Kidney (tissue), 22 donors: ENCODE measurements at places on chromosomes 3 and 15. TPM values are rescaled to one million over a fixed set of nuclear protein-coding genes. Genes with fewer than 3 reads are reported as not detected.

- H3K4me3 ChIP-seq: no peak overlapping the region
- no peaks in the 10 kb centered on the region for H3K4me1 ChIP-seq
- no peak overlapping the region for H3K27ac ChIP-seq
- DNase-seq: no peak
- H3K36me3 ChIP-seq: no peaks in the 10 kb centered on the region
- H3K27me3 ChIP-seq: no peaks in the 10 kb centered on the region
These were observed 299.9 kb upstream of the ADAMTS9 start for GRCh38 chr3:64987726-64988125.

DNA sequence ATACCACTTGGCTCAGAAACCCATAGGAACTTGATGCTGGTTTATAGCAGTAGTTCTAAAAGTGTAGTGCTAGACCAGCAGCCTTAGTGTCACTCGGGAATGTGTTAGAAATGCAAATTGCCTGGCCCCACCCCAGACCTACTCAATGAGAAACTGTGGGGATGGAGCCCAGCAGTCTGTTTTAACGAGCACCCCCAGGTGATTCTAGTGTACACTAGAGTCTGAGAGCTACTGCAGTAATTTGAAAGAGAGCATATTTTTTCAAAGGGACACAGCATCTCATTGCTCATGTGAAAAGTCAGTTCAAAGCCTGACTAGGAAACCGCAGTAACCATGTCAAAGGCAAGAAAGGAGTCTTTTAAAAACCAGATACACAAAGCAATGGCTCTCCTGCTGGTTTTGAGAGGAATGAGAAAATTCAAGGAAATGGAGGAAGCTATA lies 313.4 kb downstream of the SQOR start:
- H3K4me3 ChIP-seq: no peak overlapping the region
- DNase-seq: no peak
- H3K4me1 ChIP-seq: no peaks in the 10 kb centered on the region
- H3K27me3 ChIP-seq: no peaks in the 10 kb centered on the region
- no peaks in the 10 kb centered on the region for H3K36me3 ChIP-seq

- H3K4me1 ChIP-seq: no peaks in the 10 kb centered on the region
- H3K36me3 ChIP-seq: peaks cover 9% of the 10 kb centered on the region
- H3K27me3 ChIP-seq: no peaks in the 10 kb centered on the region
- H3K4me3 ChIP-seq: no peak overlapping the region
- DNase-seq: no peak
- H3K27ac ChIP-seq: no peak overlapping the region
These were observed 129.7 kb downstream of the NR2E3 start for GRCh38 chr15:71939981-71940588.

DNA sequence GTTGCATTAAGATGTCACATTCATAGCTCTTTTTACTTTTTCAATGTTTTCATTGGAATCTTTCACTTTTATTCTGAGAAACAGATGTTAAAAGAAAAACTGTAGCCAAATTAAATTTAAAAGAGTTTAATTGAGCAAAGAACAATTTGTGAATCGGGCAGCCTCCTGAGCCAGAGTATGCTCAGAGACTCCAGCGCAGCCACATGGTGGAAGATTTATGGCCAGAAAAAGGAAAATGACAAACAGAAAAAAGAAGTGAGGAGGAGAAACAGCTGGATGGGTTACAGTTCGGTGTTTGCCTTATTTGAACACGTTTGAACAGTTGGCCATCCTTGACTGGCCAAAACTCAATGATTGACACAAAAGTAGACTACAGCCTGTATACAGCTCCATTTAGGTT lies 33.8 kb upstream of the RAB11A start:
- no peak overlapping the region for H3K4me3 ChIP-seq
- no peak overlapping the region for H3K27ac ChIP-seq
- no peaks in the 10 kb centered on the region for H3K36me3 ChIP-seq
- H3K4me1 ChIP-seq: peaks cover 28% of the 10 kb centered on the region
- H3K27me3 ChIP-seq: no peaks in the 10 kb centered on the region
- no peak for DNase-seq

- no peak for DNase-seq
- no peaks in the 10 kb centered on the region for H3K27me3 ChIP-seq
- no peak overlapping the region for H3K4me3 ChIP-seq
- H3K36me3 ChIP-seq: no peaks in the 10 kb centered on the region
- H3K4me1 ChIP-seq: peaks cover 34% of the 10 kb centered on the region
These were observed 126.3 kb downstream of the TNIK start for GRCh38 chr3:171333784-171334464.

DNA sequence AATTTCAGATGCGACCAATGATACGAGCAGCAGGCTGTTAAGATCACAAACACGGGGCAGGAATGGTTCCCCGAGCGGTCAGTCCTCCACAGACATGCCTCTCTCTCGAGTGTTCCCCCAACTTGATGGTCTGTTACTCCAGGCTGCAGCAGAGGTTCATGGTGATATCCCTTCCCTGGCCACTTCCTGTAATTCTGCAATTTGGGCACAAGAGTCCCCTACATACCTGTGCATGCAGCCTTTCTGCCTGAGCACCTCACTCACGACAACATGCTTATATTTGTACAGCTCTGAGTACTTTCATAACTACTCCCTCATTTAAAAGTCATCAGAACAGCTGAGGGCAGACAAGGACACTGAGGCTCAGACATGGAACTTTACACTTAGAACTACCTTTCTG lies 408.1 kb upstream of the NR2F2 start:
- no peaks in the 10 kb centered on the region for H3K27me3 ChIP-seq
- H3K4me1 ChIP-seq: no peaks in the 10 kb centered on the region
- H3K27ac ChIP-seq: no peak overlapping the region
- no peak overlapping the region for H3K4me3 ChIP-seq

DNA sequence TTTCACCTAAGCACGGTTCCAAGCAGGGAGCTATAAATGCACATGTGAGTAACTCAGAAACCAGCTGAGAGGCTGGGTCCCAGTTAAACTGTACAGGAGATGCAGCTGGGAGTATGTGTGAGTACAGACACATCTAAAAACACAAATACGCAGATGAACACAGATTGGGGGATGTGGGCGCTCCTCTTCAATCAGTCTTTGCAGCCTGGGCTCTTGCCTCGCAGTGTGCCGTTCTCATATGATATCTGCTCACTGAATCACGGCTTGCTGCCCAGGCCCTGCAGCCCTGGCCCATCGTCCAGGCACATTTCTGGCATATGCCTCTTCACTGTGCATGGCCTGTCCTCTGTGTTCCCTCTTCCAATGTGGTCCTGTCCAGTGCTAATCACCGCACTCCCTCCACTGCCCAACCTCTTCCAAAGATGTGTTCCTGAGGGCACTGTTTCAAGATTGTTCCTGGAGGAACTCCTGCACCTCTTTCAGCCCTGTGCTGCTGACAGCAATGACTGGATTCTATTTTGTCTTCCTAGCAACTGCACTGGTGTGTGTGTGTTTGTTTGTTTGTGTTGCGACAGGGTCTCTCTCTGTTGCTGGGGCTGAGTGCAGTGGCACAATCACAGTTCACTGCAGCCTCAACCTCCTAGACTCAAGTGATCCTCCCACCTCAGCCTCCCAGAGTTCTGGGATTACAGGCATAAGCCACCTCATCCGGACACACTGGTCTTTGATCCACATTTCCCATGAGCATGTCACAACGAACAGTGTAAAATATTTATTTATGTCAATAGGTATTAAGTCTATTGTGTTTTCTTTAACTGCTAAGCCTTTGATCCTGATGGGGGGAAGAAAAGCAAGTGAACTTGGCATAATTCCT lies 17.0 kb downstream of the CA12 start:
- H3K27ac ChIP-seq: peak overlapping the region; percentile 57
- H3K36me3 ChIP-seq: no peaks in the 10 kb centered on the region
- peaks cover 45% of the 10 kb centered on the region for H3K4me1 ChIP-seq
- no peaks in the 10 kb centered on the region for H3K27me3 ChIP-seq

DNA sequence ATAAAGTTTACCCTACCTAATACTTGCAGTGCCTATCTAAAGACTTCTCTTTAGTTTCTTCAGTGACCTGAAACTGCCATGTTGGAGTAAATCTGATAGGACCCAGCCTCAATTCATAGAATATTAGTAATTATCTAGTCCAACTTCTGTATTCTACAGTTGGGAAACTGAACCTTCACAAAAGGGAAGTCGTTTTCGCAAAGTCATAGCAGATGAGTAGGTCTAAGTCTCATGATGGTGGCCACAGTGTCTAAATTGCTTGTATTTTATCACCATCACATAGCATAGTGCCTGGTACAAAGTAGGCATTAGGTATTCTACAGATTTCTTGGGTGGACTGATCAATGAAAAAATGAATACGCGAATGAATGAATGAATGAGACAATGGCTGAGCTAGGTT lies 8.4 kb downstream of the GMNC start:
- H3K36me3 ChIP-seq: no peaks in the 10 kb centered on the region
- DNase-seq: no peak
- no peaks in the 10 kb centered on the region for H3K27me3 ChIP-seq
- no peak overlapping the region for H3K4me3 ChIP-seq
- no peak overlapping the region for H3K27ac ChIP-seq
- no peaks in the 10 kb centered on the region for H3K4me1 ChIP-seq

- H3K4me3 ChIP-seq: no peak overlapping the region
- no peak overlapping the region for H3K27ac ChIP-seq
- DNase-seq: no peak
These were observed 238.1 kb upstream of the SGO1 start for GRCh38 chr3:20424086-20424485.

DNA sequence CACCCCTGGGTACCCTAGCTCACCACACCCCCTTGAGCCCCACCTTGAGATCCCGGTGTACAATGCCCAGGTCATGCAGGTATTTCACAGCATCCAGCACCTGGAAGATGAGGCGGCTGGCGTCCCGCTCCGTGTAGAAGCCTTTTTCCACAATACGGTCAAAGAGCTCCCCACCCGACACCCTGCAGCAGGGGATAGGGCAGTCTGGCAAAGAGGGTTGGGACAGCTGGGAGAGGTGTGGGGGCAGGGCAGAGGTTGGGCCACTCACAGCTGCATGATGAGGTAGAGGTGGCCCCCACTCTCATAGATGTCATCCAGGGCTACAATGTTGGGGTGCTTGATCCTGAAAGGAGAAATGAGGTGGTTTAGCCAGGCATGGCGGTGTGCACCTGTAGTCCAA lies 6.9 kb downstream of the CAMK1 start:
- H3K36me3 ChIP-seq: peaks cover 5% of the 10 kb centered on the region
- no peaks in the 10 kb centered on the region for H3K27me3 ChIP-seq
- DNase-seq: no peak
- no peak overlapping the region for H3K4me3 ChIP-seq
- H3K27ac ChIP-seq: no peak overlapping the region
- no peaks in the 10 kb centered on the region for H3K4me1 ChIP-seq

Gene ANP32A
- 113 TPM for total RNA-seq

Gene CFAP100
- not detected for total RNA-seq

Gene CCDC13
- total RNA-seq: 5.3 TPM

Gene FSTL1
- 193 TPM for total RNA-seq

Gene TIMP4
- total RNA-seq: 7.6 TPM

Gene ADAMTS9
- 117 TPM for total RNA-seq
